ENCODE measurements at places on chromosomes 2 and 18.

- no peak for DNase-seq
Measured at GRCh38 chr2:196939371-196939770, 12.9 kb upstream of the PGAP1 start.

- DNase-seq, result no peak
Measured at GRCh38 chr2:64727843-64728463, 74.2 kb upstream of the SERTAD2 start.

GRCh38 chr2:150644298-150645067 is 157.0 kb upstream of the RND3 start:
- no peak for DNase-seq

DNA sequence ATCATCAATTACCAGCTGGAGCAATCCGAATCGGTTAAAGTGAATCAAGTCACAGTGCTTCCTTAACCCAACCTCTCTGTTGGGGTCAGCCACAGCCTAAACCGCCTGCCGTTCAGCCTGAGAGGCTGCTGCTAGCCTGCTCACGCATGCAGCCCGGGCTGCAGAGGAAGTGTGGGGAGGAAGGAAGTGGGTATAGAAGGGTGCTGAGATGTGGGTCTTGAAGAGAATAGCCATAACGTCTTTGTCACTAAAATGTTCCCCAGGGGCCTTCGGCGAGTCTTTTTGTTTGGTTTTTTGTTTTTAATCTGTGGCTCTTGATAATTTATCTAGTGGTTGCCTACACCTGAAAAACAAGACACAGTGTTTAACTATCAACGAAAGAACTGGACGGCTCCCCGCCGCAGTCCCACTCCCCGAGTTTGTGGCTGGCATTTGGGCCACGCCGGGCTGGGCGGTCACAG is 496 bp upstream of the ITGA4 start:
- peak; percentile 62 for DNase-seq

DNA sequence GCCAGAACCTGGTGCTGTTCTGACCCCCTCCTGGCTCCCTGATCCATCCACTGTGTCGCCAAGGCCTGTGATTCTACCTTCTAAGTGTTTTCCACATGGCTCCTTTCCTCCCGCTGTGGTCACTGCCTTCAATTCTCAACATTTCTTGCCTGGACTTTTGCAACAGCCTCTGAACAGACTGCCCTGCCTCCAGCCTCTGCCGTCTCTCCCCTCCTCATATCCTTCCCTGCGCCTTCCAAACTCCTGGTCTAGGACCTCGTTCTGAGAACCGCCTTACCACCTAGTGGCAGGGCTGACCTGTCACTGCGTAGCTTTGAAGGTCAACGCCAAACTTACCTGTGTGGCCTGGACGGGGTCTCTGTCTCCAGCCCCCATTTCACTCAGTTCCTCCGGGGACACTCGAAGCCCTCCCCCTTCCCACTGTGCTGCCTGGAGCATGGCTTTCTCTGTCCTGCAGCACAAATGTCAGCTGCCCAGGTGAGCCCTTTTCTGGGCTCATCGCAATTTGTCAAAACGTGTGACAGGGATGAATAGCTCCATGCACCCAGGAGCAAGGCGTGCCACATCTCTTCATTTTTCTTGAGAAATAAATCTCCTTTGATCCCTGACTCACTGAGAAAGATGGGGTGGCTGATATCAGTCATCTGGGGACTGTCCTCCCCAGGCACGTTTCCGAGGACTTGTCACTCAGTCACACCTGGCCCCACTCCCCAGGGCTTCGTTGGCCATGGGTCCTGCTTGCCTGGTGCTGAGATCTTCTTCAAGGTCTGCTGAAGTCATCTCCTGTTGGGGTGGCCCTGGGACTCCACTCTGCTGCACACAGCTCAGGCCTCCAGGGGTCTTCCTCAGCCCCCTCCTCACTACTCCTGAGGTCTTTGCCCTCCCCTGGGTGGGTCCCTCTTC is 46.7 kb downstream of the LDLRAD4 start:
- DNase-seq, result peak; percentile 71

Data from stimulated activated CD4-positive, alpha-beta T cell treated with anti-CD3 and anti-CD28 coated beads, Interleukin-2, amount 100 ng/mL, for 24 hours (primary cell).